ENCODE measurements at places on chromosomes 6 and 20.
A peak's percentile ranks its signal among the peaks of the same experiment; 100 is the strongest.

- no peak for DNase-seq
These were observed 6.2 kb downstream of the GID8 start for GRCh38 chr20:62944184-62944583.

- no peak for DNase-seq
These were observed 84.6 kb downstream of the MAFB start for GRCh38 chr20:40604416-40604815.

GRCh38 chr6:125832391-125833117, 41.8 kb downstream of the NCOA7 start:
- DNase-seq = no peak

GRCh38 chr6:71410681-71411080, 122.1 kb downstream of the OGFRL1 start:
- DNase-seq = no peak

- DNase-seq = no peak
These were observed 1.1 kb downstream of the FBXO30 start for GRCh38 chr6:145813285-145814034.

GRCh38 chr6:25883536-25883935, 9.5 kb upstream of the SLC17A3 start:
- no peak for DNase-seq

GRCh38 chr6:42195415-42195814, 659 bp upstream of the GUCA1B start:
- DNase-seq = no peak

DNA sequence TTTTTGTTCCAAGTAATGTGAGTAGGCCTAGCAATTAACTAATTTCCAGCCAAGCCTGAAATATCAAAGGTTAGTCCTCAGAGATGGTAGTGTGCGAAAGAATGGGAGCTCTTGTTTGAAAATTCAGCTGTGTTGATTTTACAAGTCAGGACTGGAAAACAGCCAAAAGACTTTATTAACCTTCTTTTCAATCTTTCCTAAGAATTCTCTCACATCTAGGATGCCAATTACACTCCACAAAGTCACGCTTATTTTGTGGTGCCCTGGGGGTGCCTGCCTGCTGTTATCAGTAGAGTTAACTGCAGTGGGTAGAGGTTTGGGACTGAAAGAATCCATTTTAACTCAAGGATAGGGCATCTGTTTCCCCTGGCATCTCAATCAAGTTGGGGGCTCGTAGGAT, 30.7 kb upstream of the MAP3K4 start:
- no peak for DNase-seq

GRCh38 chr6:141988954-141989705, 143.6 kb upstream of the GJE1 start:
- peak; percentile 43 for DNase-seq
